ENCODE measurements at places on chromosomes 5 and 9. TPM values are rescaled to one million over a fixed set of nuclear protein-coding genes. Genes with fewer than 3 reads are reported as not detected.

The TMEFF1 gene
- total RNA-seq: not detected

The OR13C4 gene
- not detected for total RNA-seq

The CATSPER3 gene
- total RNA-seq: 0.40 TPM

The DCAF10 gene
- 24.4 TPM for total RNA-seq

The OLFML2A gene
- 12.3 TPM for total RNA-seq

The SMARCA2 gene
- 81.7 TPM for total RNA-seq

The ERAP2 gene
- 1.3 TPM for total RNA-seq

The SPINK6 gene
- 2.9 TPM for total RNA-seq

The DHFR gene
- 15.2 TPM for total RNA-seq

The RORB gene
- 0.08 TPM for total RNA-seq

The PCA3 gene
- not detected for total RNA-seq

The ZNF658 gene
- total RNA-seq: 4.7 TPM

The PLEKHG4B gene
- 0.36 TPM for total RNA-seq

The GPRIN1 gene
- 1.9 TPM for total RNA-seq

The ORM2 gene
- total RNA-seq: 0.36 TPM

The TMEM252 gene
- total RNA-seq: not detected

The ATP10B gene
- 12.1 TPM for total RNA-seq

The DIPK1B gene
- total RNA-seq: 0.76 TPM

The BHMT2 gene
- total RNA-seq: 0.72 TPM

The HEMGN gene
- total RNA-seq: not detected

The PRR16 gene
- total RNA-seq: 0.44 TPM

The AIF1L gene
- 63.3 TPM for total RNA-seq

The FSD1L gene
- 2.3 TPM for total RNA-seq

The S1PR3 gene
- 2.2 TPM for total RNA-seq

The SLC34A3 gene
- total RNA-seq: 0.68 TPM
